ENCODE measurements at places on chromosomes 2 and 18.

DNA sequence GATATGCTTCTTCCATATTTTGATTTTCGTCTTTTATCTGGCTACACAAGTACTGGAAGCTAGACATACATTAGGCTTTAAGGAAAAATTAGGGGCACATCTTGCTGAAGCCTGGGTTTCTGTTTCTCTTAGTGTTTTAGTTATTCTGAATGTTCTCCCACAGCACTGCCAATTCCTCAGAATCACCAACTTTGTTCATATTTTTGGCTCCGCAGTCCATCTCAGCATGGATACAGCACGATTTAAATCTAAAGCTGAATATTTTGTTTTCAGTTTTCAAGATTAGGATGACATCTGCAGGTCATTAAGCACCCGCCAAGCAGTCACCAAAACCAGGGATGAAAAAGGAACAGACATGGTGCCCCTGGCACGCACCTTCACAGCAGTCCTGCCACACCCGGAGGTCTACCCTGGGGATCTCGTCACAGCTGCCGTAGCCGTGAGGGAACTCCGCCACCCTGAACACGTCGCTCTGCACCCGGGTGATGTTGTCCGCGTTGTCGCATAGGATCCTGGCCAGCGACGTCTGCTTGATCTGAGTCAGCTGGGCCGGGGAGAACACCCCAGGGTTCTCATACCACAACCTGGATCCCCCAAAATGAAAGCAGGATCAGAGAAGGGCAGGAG is 101.2 kb downstream of the PXDN start:
- DNase-seq: no peak

DNA sequence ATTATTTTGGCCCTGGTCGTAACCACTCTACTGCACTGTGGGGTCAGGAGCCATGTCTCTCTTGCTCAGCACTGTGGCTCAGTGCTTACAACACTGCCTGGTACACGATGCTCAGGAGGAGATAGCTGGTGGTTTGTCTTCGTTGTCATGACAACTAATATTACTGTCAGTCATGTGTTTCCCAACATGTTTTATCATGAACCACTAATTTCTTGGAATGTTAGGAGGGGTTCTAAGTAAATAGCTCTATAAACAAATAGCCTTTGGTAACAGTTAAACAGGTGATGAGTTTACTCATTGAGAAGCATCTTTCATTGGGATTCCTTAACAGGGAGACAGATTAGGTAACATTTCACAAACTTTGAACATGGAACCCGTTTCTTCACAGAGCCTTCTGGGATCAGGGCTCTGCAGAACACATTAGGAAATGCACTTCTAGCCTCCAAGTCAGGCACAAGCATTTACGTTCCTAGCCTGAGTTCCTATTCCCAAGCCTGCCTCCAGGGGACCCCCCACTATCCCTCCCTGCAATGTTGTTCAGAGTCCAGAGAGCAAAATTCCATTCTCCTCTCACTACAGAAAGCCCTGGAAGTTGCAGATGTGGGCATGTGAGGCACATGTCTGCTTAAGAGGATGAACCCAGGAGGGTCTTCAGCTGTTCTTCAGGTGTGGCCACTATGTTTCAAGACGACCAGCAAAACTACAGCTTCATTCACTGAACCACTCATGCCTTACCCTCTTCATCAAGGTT is 6.4 kb upstream of the RBM44 start:
- DNase-seq: no peak

- DNase-seq: peak; percentile 90
These were observed 20.2 kb downstream of the INPP4A start for GRCh38 chr2:98464772-98465310.

GRCh38 chr18:26456070-26456491 is 92.3 kb downstream of the KCTD1 start:
- DNase-seq: peak; percentile 6

DNA sequence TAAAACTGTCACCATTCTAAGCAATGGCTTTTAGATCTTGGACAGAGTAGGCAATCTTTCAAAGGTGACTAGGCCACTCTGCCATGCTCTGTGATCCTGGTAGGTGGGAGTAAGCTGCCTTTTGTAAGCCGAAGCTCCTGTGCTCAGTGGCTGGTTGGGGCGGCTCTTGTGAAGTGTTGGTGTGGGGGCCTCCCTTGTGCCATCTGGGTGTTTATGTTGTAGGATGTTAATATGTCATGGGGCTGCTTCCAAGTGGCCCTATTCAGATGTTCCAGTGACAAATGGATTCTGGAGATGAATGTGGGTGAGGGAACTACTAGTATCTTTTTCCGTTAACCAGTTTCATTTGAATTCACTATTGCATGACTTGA is 116.8 kb upstream of the SPRED2 start:
- DNase-seq: no peak
